ENCODE measurements at places on chromosomes 2 and 18.

GRCh38 chr2:236939271-236939670 is 146.4 kb upstream of the COPS8 start:
- no peak for DNase-seq

DNA sequence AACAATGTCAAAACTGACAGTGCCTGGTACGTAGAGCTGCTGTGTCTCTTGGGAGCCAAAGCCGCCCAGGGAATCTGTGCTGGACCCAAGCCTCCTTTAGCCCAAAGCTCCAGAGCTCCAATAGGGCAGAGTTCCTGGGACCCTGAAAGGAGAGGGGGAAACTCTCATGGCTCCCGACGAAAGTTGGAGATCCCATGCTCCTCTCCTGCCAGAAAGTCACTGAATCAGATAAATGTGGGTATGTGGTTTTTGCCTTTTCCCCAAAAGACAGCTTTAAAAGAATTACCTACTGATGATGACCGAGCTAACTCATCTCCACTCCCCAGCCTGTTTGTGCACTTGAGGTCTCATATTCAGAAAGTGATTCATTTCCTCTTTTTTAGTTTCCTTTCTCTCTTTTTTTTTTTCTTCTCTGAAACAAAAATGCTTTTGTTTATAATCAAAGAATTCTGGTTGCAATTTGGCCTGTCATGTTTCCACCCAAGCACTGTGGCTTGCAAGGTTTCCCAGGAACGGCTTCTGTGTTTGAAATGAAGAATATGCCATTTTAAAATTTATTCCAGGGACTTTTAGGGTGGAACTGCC is 14.1 kb upstream of the PMAIP1 start:
- DNase-seq, result no peak

DNA sequence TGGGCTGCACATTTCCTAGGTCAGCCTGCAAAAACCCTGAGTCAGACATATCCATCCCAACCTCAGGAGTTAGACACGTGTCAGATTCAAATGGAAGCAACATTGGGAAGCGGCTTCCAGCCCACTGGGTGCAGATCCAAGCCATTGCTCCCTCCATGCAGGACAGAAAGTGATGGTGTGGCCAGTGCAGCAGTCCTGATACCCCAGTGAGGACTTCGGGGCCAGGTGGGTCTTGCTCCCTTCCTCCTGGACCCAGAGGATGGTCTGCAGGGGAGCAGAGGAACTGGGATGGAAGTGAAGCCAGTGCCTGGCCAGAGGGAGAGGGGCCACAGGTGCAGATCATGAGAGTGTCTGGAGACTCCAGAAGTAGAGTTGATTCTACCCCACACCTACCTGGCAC is 252.0 kb downstream of the FAM210A start:
- no peak for DNase-seq

DNA sequence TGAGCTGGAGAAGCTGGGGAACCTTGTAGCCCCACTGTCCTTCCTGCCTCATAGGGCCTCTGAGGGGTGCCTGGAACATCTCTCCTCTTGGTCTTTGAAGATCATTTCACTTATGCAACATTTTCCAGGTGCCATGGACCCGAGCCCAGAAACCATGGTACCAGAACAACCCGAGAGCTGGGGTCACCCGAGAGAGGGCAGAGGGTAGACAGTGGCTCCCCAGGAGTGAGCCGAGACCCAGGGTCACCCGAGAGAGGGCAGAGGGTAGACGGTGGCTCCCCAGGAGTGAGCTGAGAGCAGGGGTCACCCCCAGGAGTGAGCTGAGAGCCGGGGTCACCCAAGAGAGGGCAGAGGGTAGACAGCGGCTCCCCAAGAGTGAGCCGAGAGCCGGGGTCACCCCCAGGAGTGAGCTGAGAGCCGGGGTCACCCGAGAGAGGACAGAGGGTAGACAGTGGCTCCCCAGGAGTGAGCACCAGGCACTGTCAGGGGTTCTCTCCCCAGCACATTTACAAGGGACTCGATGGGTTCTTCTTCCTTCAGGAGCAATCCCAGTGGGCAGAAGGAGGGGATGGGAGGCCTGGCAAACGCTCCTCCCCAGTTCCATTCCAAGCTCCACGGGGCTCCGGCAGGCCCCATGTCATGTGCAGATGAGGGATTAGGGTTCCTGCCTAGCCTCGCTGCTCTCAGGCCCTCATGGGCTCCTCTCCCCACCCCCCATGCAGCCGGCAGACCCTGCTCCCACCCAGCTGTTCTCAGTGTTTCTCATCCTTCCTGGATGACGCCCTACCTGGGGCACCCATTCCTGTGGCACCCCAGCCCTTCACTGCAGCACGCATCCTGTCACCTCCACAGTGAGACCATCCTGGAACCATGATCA is 163.5 kb downstream of the RTP5 start:
- no peak for DNase-seq

DNA sequence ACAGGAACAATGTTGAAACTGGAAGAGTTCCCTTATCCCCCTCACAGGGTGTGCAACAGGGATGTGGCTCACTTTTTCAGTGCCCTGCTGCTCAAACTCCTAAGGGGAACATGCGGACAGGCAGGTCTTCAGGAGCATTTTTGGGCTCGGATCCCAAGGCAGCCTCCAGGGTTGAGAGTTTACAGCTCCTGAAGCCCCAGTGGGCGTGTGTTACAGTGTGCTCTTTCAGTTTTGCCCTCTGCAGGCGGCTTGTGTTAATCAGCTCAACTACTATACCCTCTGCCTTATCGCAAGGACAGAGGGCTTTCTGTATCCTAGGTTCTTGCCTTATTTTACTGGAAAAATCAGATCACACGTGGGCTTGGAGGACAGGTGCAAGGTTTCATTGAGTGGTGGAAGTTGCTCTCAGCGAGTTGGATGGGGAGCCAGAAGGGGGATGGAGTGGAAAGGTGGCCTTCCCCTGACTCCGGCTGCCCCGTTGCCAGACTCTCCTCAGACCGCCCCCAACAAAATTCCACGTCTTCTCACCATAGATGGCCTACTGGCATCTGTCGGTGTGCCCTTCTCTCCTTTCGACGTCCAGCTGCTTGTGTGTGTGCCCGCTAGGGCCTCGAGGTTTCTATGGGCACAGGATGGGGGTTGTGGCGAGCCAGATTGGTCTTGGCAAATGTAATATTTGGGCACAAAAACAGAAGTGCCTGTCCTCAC is 541.9 kb downstream of the TMX3 start:
- DNase-seq, result peak; percentile 23

GRCh38 chr18:69494841-69495240 is 94.2 kb downstream of the DOK6 start:
- DNase-seq, result no peak

GRCh38 chr2:45856391-45857274 is 205.2 kb downstream of the PRKCE start:
- no peak for DNase-seq

- DNase-seq, result no peak
Observed at GRCh38 chr2:193895226-193895625, 1700.5 kb upstream of the TMEFF2 start.
